Activated naive CD4-positive, alpha-beta T cell treated with anti-CD3 and anti-CD28 coated beads for 36 hours (primary cell): ENCODE measurements at places on chromosomes 2 and 18. TPM values are rescaled to one million over a fixed set of nuclear protein-coding genes. Genes with fewer than 3 reads are reported as not detected.

DNA sequence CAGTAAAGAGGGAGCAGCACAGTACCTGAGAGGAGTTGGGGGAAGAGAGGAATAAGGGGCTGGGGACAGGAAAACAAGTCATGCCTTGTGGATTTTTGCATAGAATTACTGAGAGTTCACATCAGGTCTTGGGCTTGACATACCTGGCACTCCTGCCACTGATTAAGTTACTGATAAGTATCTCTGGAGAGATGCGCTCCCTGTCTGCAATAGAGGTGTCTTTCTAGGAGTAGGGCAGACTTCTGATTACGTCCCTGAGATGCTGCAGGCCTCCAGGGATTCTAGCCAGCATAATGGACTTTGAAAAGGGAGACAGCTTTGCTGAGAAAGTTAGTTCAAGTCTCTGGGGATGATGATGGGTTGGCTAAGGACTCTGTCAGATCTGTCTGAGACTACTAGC is 69.4 kb downstream of the CHRNA1 start:
- H3K27ac ChIP-seq = no peak overlapping the region
- DNase-seq = no peak
- no peaks in the 10 kb centered on the region for H3K36me3 ChIP-seq

- no peaks in the 10 kb centered on the region for H3K36me3 ChIP-seq
- H3K27me3 ChIP-seq = no peaks in the 10 kb centered on the region
- DNase-seq = no peak
- peaks cover 4% of the 10 kb centered on the region for H3K4me1 ChIP-seq
- no peak overlapping the region for H3K4me3 ChIP-seq
Measured at GRCh38 chr2:112722816-112723546, 2.2 kb downstream of the NT5DC4 start.

DNA sequence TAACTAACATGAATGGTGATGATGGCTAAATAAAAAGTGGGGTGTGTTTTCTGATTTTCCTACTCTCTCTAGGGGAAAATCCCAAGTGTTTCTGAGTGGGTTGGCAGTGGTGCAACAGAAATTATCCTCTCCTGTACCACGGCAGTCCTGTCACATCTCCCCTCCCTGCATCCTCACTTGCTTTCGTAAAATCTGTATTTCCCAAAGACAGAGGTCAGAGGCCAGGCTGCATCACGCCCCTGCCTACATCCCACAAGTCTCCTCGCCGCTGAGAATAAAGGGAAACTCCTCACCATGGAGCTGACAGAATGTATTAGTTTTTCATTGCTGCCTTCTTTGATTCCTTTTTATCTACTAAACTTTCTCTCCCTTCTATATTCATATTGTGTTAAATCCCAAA is 13.1 kb downstream of the FBLN7 start:
- no peaks in the 10 kb centered on the region for H3K27me3 ChIP-seq
- H3K4me3 ChIP-seq = no peak overlapping the region
- no peak for DNase-seq
- no peak overlapping the region for H3K27ac ChIP-seq
- H3K4me1 ChIP-seq = peaks cover 34% of the 10 kb centered on the region
- no peaks in the 10 kb centered on the region for H3K36me3 ChIP-seq

DNA sequence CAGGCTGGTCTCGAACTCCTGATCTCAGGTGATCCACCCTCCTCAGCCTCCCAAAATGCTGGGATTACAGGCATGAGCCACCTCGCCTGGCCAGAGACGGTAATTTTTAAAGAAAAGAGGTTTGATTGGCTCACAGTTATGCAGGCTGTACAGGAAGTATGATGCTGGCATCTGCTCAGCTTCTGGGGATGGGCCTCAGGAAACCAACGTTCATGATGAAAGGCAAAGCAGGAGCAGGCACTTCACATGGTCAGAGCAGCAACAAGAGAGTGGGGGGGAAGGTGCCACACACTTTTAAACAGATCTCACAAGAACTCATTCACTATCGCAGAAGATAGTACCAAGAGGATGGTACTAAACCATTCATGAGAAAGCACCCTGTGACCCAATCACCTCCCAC is 38.0 kb upstream of the GPD2 start:
- peaks cover 34% of the 10 kb centered on the region for H3K4me1 ChIP-seq
- H3K27me3 ChIP-seq = peaks cover 5% of the 10 kb centered on the region
- H3K36me3 ChIP-seq = peaks cover 5% of the 10 kb centered on the region
- H3K27ac ChIP-seq = no peak overlapping the region
- H3K4me3 ChIP-seq = no peak overlapping the region
- DNase-seq = peak; percentile 34

- no peak overlapping the region for H3K27ac ChIP-seq
- no peaks in the 10 kb centered on the region for H3K4me1 ChIP-seq
- H3K27me3 ChIP-seq = no peaks in the 10 kb centered on the region
- H3K36me3 ChIP-seq = no peaks in the 10 kb centered on the region
- H3K4me3 ChIP-seq = no peak overlapping the region
Measured at GRCh38 chr18:30440351-30440750, 602.2 kb downstream of the DSC3 start.

DNA sequence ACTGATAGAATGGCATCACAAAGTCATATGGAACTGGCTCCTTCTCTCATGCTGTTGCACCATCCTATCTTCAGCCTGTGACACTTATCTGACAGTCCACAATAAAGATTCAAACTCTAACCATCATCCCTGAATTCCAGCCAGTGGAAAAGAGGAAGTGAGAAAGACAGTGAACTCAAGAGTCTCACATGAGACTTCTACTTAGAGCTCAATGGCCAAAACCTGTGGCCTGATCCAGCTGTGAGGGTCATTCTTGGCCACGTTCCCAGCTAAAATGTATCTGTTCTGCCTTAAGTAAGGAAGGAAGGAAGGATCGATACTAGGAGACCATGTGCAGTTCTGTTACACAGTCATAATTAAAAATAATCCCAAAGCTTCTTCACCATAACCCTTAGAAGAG is 73.6 kb downstream of the RND3 start:
- H3K4me3 ChIP-seq = no peak overlapping the region
- DNase-seq = no peak
- H3K4me1 ChIP-seq = no peaks in the 10 kb centered on the region

DNA sequence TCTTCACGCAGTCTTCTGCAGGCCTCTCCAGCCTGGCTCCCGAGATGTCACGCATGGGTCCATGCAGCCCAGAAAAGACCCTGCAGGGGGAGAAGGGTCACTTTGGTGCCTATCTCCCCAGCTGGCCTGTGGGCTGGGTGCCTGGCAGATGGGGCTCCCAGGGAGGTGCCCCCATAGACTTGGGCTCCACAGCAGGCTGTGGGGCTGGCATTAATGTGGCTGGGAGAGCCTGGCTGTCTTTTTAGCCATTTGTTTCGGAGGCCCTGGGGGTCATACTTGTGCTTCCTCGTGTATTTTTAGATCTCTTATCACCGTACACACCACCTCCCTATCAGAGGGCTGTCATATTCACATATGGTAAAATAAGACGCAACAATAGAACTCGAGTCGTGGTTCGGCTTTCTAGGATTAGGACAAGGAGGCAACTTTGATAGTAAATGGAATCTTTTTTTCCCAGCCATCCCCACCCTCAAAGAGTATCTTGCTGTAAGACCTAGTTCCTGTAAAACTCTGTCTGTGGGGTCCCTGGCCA is 74.5 kb downstream of the LRRFIP1 start:
- H3K4me3 ChIP-seq = peak overlapping the region; percentile 58
- H3K27me3 ChIP-seq = no peaks in the 10 kb centered on the region
- H3K27ac ChIP-seq = peak overlapping the region; percentile 86

DNA sequence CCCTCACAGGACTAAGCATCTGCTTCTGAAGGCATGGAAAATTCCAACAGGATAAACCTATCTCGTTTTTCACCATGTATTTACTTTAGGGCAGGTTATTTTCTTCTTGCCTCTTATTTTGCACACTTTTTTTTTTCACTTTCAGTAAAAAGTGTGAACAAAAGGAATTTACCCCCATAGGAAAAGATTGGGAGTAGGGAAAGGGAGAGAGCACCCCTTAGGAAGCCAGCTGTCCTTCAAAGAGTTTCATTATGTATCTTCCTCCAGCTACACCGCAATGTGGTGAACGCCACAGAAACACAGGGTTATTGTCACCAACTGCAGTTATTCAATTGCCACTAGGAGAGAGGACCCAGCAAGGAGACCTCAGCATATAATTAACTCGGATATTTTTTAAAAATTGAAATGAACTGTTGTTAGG is 286.2 kb upstream of the VRK2 start:
- no peak for DNase-seq
- no peaks in the 10 kb centered on the region for H3K36me3 ChIP-seq
- peaks cover 3% of the 10 kb centered on the region for H3K4me1 ChIP-seq
- no peak overlapping the region for H3K27ac ChIP-seq

- H3K4me3 ChIP-seq = no peak overlapping the region
- no peak for DNase-seq
Measured at GRCh38 chr2:53756644-53757043, 11.0 kb upstream of the CHAC2 start.

- no peak for DNase-seq
- H3K4me3 ChIP-seq = no peak overlapping the region
- H3K27ac ChIP-seq = no peak overlapping the region
- H3K36me3 ChIP-seq = no peaks in the 10 kb centered on the region
- no peaks in the 10 kb centered on the region for H3K27me3 ChIP-seq
- H3K4me1 ChIP-seq = peaks cover 11% of the 10 kb centered on the region
Measured at GRCh38 chr2:160582490-160583145, 89.0 kb upstream of the RBMS1 start.

Gene KCNF1
- total RNA-seq = not detected

Gene NETO1
- not detected for total RNA-seq
